NCI-H1048 (cell line): ENCODE measurements at places on chromosomes 3 and 15.

GRCh38 chr3:17932136-17932771 is 189.8 kb upstream of the TBC1D5 start:
- no peak for DNase-seq

GRCh38 chr3:12196684-12197083 is 38.0 kb upstream of the TIMP4 start:
- no peak for DNase-seq

GRCh38 chr3:119538772-119539171 is 20.6 kb downstream of the CD80 start:
- no peak for DNase-seq

- DNase-seq = no peak
Observed at GRCh38 chr15:23372284-23372683, 17.7 kb downstream of the GOLGA8S start.

DNA sequence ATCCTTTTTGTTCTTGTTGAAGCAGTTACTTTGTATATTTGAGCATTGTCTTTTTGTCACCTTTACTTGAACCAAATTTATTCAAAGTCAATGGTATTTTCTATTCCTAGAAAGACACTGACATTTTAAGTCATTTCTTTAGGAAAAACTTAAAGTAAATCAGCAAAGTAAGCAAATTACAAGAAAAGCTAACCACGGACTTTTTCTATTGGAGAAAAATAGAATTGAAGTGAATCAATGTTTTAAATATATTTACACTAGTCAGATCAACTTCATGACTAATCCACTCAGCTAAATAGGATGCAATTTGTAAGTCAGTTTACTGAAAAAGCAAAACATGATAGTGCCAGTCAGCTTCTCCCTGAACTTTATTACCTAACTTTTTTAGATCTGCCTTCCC is 733.8 kb upstream of the ALCAM start:
- no peak for DNase-seq

DNA sequence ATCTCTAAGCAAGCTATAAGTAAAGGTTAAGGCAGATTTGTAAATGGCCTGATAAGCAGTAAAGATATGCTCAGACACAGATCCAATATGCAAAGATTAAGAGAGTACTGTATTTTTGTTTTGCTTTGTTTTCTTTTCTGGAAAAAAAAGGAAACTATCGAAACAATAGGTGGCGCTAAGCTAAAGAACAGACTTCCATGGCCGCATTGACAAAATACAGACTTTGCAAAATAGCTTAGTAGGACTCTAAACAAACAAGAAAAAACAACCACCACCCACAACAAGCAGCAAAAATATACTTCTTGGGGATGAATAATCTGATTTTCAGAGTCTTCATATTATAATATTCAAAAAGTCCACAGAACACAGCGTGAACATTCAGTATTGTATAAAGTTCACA is 758.4 kb upstream of the ROBO1 start:
- DNase-seq = no peak

- DNase-seq = no peak
Observed at GRCh38 chr3:98788651-98789050, 25.5 kb downstream of the ST3GAL6 start.

- DNase-seq = no peak
Observed at GRCh38 chr3:50170689-50171088, 15.6 kb downstream of the SEMA3F start.

DNA sequence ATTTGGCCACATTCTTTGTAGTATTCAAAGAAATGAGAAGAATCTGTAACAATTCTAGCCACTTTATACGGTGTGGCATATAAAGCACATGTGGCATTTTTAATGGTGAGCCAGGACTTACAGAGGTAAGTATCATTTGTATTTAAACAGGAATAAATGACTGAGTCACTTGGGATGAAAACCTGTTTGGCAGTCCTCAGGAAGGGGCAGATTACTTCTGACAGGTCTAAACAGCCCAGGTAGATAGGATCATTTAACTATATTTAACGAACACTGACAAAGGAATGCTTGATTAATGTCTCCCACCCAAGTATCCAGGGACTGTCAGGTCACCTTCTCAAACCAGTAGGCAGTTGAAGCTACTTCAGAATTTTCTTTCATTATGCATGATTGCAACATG is 241.5 kb upstream of the SATB1 start:
- DNase-seq = no peak

DNA sequence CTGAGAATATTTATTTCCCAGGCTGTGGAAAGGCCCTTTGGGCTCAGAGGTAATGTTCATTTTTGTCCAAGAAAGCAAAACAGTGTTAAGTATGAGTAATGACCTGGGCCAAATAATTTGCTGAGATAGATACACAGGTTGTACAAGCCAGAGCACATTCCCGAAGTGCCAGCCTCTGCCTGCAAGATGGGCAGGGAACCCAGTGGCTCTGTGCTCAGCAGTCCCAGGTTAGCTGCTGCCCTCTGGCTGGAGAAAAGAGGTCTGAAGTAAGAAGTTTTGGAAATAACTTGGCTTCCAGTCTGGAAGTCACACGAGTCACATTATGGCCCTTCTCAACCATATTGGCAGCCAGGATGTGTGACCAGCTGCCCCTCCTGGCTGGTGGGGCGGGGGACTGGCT is 20.2 kb downstream of the MYZAP start:
- no peak for DNase-seq

- DNase-seq = no peak
Observed at GRCh38 chr3:146067048-146067447, 93.9 kb downstream of the PLOD2 start.

DNA sequence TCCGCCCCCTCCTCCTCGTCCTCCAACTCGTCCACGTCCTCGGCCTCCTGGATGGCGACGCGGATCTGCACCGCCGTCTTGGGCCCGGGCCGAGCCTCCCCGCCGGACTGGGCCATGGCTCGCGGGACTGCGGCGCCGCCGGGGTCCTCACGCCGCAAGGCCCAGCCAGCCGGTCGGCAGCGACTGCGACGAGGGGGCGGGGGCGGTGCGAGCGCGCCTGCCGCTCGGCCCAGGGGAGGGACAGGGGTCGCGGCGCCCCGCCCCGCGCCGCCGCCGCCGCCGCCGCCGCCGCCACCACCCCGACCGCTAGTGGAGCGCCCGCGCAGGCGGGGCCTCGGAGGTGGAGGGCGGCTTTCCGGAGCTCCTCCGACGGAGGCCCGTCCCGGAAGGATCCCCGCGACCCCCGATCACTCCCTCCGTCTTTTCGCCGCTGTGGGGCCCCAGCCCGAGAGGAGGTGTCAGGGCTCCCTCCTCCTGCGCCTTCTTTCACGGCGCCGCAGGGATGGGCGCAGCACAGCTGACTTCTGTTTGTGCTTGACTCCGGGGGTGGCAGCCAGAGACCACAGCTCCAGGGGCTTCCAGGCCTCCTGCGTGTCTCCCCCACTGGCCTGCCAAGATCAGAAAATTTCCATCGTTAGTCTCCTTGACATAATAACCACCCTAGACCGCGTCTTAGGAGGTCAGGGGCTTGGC is at the start of gene LARP6:
Gene LARP6, minus strand, starts transcription at position 185 of the 693 bp plus-strand sequence. Its CDS starts 69 bp downstream, at position 116.
- DNase-seq = no peak

- DNase-seq = no peak
Observed at GRCh38 chr3:175186511-175186910, 327.4 kb downstream of the NAALADL2 start.

DNA sequence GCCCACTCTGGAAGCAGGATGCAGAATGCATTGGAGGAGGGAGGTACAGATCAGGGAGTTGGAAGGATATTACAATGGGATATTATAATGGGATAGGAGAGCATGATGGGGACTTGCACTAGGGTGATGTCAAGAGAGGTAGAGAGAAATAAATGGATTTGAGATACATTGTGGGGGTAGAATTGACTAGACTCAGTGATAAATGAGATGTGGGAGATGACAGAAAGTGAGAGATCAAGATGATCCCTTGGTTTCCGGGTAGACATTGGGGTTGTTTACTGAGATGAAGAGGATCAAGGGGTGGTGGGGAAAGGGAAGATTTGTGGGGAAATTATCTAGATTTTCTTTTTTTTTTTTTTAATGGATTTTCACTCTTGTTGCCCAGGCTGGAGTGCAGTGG is 42.7 kb downstream of the BFSP2 start:
- DNase-seq = no peak

- no peak for DNase-seq
Observed at GRCh38 chr3:10093678-10094077, 14.4 kb downstream of the FANCD2OS start.

DNA sequence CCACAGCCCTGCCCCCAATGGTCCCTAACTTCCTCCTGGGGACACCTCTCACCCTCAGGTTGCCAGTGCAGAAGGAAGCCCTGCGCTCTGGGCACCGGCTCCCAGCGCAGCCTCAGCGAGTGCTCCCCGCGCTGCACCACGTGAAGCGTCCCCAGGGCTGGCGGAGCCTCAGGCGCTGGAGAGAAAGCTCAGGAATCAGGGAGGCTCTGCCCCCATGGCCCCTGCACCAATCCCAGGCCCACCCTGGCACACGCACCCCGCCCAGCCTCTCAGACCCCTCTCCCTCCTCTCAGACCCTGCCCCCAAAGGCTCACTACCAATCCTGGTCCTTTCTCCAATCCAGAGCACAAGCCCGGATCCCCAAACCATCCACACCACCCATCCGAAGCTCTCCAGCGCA is 6.9 kb downstream of the COL7A1 start:
- no peak for DNase-seq

DNA sequence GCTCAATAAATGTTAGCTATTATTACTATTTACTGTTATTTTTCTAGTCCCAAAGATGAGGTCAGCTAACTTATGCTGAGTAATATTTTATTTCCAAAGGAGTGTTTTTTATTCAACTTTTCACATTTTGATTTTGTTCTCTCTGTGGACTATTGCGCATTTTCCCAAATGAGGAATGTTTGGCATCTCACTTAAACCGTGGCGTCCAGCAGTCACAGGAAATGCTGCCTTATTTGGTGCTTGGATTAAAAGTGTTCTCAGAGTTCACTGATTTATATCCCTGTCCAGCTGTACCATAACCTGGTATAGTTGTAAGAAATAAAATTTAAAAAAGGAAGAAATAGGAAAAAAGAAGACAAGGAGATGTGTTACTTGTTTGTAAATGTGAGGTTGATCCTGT is 166.8 kb downstream of the THSD4 start:
- DNase-seq = no peak

- no peak for DNase-seq
Observed at GRCh38 chr3:71305231-71306206, 278.0 kb downstream of the FOXP1 start.

DNA sequence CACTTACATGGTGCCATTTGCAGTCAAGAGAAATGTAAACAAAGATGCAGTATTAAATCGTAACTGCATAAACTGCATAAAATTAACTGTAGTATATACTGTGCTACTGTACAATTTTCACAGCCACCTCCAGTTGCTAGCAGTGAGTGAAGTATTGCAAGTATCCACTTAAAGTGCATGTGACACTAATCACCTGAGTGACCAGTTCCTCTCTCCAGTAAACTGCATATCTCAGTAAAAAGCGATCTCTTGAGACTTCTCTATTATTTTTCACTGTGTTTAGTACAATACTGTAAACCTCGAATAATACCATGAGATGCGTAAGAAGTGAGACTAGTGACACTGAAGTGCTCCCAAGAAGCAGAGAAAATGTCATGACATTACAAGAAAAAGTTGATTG is 111.7 kb upstream of the PLXND1 start:
- no peak for DNase-seq

DNA sequence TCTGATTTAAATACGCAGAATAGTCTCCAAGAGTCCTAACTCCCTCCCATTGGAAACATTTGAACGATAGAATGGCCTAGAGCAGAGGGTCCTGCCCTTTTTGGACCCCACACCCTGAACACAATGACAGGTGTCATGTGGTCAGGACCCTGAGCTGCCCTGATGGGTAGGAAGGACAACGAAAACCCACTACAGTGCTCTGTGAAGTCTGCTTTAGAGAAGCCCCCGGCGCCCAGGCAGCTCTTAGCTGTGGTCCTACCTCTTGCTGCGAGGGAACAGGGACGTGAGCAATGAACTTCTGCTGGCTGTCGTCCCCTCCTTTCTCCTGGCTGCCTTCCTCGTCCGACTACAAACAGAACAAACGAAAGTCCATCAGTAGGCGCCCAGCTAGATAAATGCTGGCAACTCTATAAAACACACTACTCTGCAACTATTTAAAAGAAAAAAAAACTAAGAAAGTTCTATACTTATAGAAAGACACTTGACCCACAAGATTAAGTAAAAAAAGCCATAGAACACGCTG is 8.7 kb upstream of the RAB43 start:
- no peak for DNase-seq

DNA sequence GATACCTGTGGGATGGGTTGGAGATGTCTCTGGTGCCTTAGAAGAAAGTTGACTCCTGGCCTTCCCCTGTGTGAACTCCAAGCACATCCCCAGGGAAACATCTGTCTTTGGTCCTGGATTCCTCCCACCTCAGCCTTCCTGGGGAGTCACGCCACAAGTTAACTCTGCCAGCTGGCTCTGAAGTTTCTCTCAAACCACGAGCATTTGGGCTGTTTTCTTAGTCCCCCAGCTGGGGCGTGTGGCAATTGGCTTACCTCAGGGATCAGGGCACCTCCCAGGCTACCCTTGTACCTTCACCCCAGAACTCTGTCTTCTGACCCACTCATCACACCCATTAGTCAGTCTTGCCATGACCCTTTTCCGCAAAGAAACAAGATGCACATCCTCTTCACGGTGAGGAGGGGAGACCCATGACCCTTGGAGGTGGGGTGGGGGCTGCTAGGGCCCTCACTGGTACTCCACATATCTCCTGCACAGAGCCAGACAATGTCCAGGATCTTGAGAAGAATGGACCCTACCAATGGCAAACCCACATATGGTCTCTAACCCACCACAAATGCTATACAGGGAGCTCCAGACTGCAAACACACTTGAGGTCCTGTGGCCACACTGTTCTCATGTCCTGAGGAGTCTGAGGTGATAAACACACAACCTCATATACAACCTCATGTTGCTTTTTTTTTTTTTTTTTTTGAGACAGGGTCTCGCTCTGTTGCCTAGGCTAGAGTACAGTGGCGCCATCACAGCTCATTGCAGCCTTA is 3.9 kb downstream of the NEIL1 start:
- no peak for DNase-seq

DNA sequence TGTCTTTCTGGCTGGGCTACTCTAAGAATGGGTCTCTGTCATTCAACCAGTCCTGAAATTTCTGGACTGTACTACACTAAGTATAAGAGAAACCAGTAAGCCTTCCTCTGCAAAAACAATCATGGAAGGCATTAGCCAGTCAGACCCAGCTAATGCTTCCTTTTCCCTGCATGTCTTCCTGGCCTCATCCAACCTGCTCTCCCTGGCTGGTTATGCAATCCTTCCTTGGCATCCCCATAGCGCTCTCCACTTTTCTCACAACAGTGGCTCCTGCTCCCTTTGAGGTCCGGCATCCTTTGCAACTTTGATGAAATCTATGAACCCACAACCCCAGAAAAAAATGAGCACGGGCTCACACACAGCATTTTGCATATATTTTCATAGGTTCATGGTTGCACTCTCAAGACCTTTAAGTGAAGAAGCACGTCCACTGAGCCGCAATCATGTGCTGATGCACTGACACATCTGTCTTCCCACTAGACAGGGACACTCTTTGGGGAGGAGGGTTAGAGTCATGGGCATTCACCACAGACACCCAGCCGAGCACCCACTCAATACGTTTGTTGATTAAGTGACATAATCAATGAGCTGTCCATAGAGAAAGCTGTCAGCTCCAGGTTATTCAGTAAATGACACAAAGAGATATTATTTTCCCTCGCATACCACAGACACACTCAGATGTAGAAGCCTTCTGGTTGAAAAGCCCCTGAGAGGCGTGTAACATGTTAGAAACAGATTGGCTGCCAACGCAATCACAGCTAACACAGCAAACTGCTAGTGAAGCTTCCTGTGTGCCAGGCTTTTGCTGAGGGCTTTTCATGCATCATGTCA is 66.7 kb downstream of the PLD1 start:
- no peak for DNase-seq

- DNase-seq = no peak
Observed at GRCh38 chr15:46856839-46857502, 860.3 kb upstream of the SEMA6D start.

GRCh38 chr15:82805994-82806406 is at the start of gene FSD2:
Gene FSD2, minus strand, starts transcription at chr15:82806069. Its CDS starts 18,679 bp downstream, at chr15:82787390.
- no peak for DNase-seq
